SK-N-DZ (cell line): ENCODE measurements at places on chromosomes 7 and 10.

DNA sequence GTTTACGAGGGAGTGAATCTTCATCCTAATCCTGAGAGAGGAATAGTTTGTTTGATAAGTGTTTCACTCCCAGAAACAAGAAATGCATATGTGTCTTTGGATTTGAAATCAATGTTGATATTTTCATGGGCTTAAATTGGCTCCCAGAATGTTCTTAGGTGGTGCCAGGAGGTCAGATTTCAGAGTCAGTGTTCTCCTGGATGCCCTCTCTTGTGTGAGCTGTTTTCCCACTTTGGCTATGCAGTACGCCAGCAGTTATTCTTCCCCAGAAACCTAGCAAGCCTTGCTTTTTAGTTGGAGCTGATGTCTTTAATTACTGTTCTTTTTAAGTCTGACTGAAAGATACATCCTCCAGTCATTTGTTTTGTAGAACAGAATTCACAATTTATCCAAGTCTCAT lies 291.4 kb downstream of the DNAJB9 start:
- DNase-seq: no peak

GRCh38 chr10:114573330-114574045 lies 84.6 kb downstream of the ABLIM1 start:
- no peak for DNase-seq

GRCh38 chr10:83930-84530 lies 34.9 kb upstream of the TUBB8 start:
- no peak for DNase-seq

GRCh38 chr7:150804802-150805201 lies 4.2 kb downstream of the TMEM176A start:
- DNase-seq: no peak

GRCh38 chr10:131503992-131504391 lies 192.5 kb upstream of the TCERG1L start:
- no peak for DNase-seq

GRCh38 chr10:77005871-77006270 lies 631.7 kb downstream of the KCNMA1 start:
- no peak for DNase-seq

- no peak for DNase-seq
These were observed 267.9 kb downstream of the MAGI2 start for GRCh38 chr7:79185605-79186004.

DNA sequence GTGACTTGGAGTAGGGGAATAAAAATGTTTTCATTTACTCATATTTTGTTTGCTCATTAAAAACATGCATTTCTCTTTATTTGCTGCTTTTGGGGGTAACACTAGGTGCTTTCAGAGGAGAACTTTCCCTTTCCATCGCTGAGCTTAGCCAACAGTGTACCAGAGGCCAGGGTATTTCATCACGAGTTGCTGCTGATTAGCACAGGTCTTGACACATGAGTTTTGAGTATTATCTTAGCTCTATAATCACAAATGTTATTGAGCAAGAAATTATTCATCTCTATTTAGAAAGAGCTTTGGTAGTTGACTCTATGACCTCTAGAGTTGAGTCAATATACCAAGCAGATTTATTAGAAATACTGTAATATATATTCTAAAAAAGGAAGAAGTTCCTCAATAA lies 375.9 kb downstream of the NXPH1 start:
- DNase-seq: no peak

GRCh38 chr7:72343991-72344390 lies 68.1 kb downstream of the CALN1 start:
- DNase-seq: no peak

DNA sequence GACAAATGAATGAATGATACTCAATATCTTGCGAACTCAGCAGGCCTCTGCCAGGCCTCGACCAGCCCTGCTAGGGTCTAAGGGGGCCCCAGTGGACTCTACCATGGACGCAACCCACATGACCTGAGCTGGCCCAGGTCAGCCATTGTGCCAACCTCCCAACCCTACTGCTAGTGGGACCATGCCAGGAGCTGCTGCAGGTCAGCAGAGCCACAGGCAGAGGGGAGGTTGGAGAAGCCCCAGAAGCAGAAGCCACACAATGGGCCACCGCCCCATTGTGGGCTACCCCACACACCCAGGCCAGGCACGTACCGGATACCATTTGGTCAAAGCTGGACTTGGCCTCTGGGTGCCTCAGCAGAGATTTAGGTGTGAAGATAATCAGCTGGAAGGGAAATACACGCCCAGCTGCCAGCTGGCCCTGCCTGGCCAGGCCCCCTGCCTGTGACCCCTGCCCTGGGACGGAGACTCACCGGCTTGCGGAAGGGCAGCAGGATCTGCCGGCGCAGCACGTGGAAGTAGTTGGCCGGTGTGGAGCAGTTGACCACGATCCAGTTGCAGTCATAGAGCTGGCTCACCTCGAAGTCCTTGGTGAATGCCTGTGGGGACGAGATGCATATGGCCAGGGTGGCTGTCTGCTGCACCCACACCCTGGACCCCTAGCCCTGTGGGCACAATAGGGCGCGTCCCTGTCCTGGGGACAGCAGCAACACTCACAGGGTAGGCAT lies 24.5 kb downstream of the OGDHL start:
- DNase-seq: no peak

GRCh38 chr10:68870545-68871104 lies 30.5 kb upstream of the DDX50 start:
- DNase-seq: no peak
